ENCODE measurements at places on chromosomes 12 and 14.

DNA sequence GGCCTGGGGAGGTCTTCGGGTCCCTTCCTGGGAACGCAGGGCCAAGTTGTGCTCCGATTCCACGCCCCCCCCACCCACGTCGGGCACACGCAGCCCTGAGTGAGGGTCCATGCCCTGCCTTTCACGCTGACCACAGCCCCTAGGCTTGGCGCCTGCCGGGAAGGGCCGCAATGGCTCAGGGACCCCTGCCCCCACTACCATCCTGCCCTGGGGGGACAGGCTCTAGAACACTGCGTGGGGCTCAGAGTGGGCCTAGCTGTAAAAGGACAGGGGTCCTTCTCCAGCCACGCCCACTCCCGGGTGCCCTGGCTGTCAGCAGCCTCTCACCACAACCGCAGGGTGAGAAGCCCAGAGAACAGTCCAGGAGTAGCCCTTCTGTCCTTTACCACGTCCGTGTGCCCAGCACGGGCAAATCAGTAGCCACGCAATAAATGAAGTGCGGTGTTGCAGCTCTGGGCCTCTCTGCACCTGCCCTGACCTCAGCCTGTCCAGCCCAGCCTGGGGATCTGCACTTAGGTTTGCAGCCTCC, 9.4 kb upstream of the GPR68 start:
- no peak for DNase-seq

GRCh38 chr12:108810636-108811035, 46.7 kb downstream of the SSH1 start:
- no peak for DNase-seq

DNA sequence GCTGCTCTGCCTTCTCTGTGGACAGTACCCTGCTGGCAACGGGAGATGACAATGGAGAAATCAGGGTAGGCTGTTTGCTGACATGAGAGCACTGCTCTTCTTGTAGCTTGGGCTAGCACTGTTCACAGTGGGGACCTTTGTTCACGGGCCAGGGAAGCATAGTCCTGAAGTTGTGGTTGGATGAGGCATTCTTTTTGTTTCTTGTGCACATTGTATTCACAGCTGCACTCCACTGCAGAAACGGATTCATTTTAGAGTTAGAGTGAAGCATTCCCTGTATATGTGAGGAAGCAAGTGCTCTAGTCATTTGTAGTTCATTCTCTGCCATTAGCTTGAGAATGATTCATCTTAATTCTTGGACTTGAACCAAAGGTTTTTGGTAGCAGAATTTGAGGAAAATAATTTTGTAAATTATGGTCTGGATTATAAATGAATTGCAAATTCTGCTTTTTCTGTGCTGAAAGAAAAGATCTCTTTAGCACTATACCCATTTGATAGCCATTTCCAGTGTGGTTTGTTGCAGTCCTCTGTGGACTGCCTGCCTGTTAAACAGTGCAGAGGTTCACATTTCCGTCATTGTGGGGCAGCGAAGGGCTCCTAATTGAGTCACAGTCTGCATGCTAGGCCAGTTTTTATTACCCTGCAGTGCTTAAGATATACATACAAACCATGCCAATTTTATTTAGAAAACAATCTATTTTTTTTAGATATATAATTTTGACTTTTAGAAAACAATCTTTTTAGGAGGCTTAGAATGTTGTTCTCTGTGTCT, 80.6 kb downstream of the APAF1 start:
- no peak for DNase-seq

DNA sequence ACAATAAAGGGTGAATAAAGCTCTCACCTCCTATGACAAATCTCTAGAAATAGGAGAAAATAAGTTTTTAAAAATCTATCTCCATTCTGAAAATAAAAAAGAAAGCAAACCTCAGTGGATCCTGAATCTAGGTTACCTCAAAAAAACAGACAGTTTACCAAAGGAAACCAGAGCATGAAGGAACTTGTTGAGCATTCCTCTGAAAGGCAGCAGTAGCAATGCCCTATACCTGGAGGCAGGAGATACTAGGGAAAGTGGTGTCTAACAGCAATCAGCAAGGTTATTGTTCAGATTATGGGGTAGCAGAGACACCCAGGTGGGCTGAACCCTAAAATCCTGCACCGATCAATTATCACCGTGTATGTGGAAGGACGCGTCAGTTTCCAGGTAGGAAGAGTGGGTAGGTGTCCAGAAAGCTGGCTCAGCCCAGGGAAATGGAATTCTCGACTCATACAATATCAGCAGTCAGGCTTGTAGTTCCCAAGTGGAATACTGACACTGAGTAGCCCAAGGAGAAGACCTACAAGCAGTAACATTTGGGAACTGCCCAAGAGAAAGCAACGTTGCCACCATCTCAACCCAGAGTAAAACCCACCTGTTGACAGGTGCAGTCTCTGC, 128.3 kb downstream of the ST8SIA1 start:
- no peak for DNase-seq

- DNase-seq = no peak
Measured at GRCh38 chr14:83707056-83707455, 1822.9 kb upstream of the FLRT2 start.

GRCh38 chr14:64788706-64789105, 84.5 kb downstream of the PLEKHG3 start:
- no peak for DNase-seq

GRCh38 chr12:11652351-11653040, 3.0 kb downstream of the ETV6 start:
- no peak for DNase-seq

- DNase-seq = no peak
Measured at GRCh38 chr12:32105986-32106516, 596 bp upstream of the BICD1 start.

DNA sequence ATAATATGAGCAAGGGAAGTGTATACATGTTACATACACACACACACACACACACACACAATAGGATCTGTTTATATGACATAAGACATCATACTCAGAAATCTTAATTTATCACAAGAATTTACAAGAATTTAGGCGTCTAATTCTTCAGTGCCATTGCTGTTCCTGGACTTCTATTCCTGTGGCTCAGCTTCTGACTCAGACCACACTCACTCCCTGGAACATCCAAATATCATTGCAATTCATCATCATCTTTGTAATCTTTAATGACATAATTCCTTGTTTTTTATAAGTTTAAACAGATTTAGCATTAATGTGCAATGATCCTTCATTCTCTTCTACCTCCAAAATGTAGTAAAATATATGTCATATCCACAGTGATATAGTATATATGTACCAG, 544.2 kb downstream of the FOXG1 start:
- no peak for DNase-seq

GRCh38 chr12:66600903-66601302, 78.0 kb downstream of the GRIP1 start:
- no peak for DNase-seq

DNA sequence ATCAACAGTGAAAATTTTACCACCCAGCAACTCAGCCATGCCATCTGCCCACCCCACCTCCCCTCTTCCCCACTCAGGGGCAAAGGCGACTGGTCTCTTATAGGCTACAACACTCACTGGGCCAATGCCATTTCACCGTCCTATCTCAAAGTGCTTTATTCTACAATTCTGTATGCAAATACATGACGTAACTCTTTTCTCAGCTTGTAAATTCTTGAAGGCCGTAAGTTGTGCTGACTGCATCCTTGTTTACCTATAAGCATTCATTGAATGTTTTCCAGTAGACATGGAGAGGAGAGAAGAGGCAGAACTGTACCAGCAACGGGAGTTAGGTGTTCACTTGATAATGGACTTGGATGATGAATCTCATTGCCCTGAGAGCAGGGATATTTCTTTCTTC, 15.6 kb downstream of the BCL2L14 start:
- no peak for DNase-seq
